ENCODE measurements at places on chromosomes 4 and X. TPM values are rescaled to one million over a fixed set of nuclear protein-coding genes. Genes with fewer than 3 reads are reported as not detected.

DNA sequence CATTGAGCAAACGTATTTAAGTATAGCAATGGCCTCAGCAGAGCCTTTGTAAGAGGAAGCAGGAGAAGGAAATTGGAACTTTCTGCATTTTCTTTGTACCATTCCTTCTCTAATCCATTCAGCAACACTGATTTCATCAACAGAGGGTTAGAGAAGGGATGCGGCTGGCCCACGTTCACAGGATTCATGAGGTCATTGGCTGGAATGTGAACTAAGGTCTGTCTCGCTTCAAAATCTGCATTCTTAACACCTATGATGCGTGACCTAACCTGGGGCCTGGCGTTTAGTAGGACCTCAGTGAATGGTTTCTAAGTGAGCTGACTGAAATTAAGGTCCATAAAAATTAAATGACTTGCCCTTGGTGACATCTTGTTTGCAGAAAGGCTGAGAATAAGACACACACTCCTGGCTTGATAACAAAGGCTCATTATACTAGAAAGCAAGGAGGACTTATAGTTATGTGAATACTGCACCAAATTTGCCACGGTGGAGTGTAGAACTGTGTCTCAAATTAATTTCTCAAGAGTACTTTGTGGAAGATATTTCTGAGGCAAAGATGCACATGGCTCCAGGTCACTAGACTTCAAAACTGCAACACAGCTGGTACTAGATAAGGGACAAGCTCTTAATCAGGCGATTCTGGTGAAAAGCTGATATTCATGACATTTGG, 25.4 kb downstream of the FGFBP1 start:
- no peak for DNase-seq

DNA sequence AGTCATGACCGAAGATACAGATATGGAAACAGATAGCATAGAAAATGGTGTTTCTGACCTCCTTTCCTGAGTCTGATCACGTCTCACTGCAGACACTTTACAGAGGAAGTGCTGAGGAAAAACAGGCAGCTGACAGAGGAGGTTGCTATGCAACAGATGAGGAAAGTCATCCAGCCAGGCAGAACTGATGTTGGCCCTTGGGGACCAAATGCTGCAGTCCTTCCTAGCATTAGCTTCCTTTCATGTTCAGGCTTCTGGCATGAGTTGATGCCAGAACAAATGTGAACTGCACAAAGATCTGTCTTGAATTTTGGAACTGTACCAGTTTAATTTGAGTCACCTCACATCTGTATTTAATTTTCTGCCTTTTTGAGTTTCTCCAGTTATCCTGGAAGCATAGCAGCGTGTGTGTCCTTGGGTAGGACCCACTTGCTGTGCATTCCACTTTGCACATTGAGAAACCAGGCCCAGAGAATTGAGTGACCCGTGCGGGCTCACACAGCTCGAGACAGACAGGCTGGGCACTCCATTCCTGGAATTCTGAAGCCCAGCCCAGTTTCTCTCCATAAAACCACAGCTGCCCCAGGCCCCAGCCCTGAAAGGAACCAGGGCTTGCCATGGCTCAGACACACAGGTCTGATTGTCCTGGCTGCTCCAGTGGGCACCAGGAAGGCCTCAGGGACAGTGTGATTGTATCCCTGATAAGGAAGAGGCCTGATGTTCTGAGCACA, 1.4 kb upstream of the MAGED1 start:
- DNase-seq: no peak

- DNase-seq: no peak
Observed at GRCh38 chr4:23061431-23061830, 368.7 kb downstream of the GBA3 start.

GRCh38 chr4:166662266-166662843, 571.9 kb downstream of the SPOCK3 start:
- no peak for DNase-seq

DNA sequence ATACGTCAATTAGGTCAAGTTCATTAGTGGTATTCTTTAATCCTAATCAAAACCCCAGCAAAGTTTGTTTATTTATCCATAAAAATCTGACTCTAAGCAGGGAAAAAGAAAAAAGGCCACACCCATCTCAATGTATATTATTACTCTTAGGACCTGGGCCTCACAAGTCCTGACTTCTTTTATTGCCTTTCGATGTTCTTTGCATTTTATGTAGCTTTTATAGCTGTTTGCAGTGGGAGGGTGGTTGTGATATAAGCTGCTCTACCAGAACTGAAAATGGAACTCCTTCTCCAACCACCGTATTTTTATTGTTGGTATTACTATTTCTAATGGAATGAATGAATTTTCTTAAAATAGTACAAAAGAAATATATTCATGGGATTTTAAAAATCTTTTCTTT, 163.3 kb upstream of the FAM47C start:
- DNase-seq: no peak

DNA sequence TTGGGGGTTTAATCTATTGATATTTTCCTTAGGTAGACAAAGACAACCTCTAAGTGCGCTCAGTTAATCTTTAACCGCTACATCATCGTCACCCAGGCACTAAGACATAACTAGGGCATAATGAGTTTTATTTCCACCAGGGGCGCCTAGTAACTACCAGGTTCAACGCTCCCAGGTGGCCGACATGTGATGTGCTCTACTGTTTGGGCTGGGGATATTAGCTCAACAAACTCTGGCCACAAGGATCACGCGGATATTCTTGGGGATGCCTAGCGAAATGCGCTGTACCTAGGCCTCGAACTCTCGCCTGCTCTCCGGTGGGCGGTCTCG, 915 bp upstream of the RAB33B start:
- no peak for DNase-seq

- DNase-seq: no peak
Observed at GRCh38 chr4:147546349-147546748, 65.5 kb downstream of the EDNRA start.

DNA sequence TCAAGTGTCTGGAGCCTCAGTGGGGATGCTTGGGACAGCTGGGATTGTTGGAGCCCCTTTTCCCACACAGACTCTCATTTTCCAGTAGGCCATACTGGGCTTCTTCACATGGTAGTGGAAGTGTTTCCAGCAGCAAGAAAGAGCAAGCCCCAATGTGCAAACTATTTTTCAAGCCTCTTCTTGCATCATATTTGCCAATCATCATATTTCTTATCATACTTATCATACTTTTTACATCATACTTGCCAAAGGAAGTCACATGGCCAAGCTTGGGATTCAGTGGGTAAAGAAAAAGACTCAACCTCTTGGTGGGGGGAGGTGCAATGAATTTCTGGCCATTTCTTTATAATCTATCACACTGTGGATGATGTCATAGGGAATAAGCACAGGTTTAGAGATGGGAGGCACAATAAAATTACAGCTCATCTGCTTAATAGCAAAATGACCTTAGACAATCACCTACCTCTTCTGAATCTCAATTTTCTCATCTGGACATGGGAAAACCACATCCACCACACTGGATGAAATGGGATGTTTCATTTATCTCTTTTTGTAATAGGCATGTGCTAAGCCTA, 174.2 kb downstream of the MID1IP1 start:
- no peak for DNase-seq

GRCh38 chr4:152161676-152162330, 374.1 kb downstream of the FBXW7 start:
- DNase-seq: no peak

GRCh38 chr4:155512817-155513216, 136.1 kb upstream of the MAP9 start:
- DNase-seq: no peak

- no peak for DNase-seq
Observed at GRCh38 chrX:45750639-45751038, 550.0 kb upstream of the DIPK2B start.

DNA sequence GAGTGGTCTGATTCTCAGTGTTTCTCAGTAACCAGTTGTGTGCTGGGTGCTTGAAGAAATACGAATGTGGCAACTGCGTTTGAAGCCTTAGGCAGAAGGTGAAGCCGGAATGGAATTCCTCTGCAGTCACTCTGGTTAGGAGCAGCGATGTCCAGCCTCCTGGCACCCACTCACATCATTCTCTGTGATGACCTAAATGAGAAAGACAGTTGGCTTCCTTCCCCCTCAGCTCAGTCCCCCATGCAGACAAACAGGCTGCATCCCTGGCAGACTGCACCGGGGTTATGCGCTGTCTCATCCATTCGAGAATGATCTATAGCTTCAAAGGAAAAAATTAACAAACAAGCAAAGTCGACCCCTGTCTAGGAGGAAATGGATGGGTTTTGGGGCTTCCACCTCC, 170.1 kb upstream of the SCML1 start:
- DNase-seq: no peak

The SLC35A2 gene
- 24.5 TPM for total RNA-seq

The MAGEB2 gene
- total RNA-seq: not detected

The ARHGAP24 gene
- total RNA-seq: 48.6 TPM

The AKAP4 gene
- total RNA-seq: not detected

The PNMA5 gene
- total RNA-seq: not detected

The OCIAD1 gene
- 96.7 TPM for total RNA-seq
